ENCODE measurements at places on chromosomes 5 and 9. TPM values are rescaled to one million over a fixed set of nuclear protein-coding genes. Genes with fewer than 3 reads are reported as not detected.

DNA sequence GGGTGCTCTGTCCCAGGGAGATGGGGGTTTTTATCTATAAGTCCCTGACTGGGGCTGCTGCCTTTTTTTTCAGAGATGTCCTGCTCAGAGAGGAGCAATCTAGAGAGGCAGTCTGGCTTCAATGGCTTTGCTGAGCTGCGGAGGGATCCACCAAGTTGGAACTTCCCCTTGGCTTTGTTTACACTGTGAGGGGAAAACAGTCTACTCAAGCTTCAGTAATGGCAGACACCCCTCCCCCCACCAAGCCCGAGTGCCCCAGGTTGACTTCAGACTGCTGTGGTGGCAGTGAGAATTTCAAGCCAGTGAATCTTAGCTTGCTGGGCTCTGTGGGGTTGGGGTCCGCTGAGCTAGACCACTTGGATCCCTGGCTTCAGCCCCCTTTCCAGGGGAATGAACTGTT, 375.8 kb downstream of the RAB3C start:
- no peak overlapping the region for H3K4me3 ChIP-seq
- H3K27me3 ChIP-seq: no peaks in the 10 kb centered on the region
- H3K27ac ChIP-seq: no peak overlapping the region
- no peak for DNase-seq

GRCh38 chr5:163821142-163821541, 315.7 kb downstream of the MAT2B start:
- no peak for DNase-seq
- H3K27me3 ChIP-seq: no peaks in the 10 kb centered on the region
- no peaks in the 10 kb centered on the region for H3K36me3 ChIP-seq
- H3K4me1 ChIP-seq: no peaks in the 10 kb centered on the region
- no peak overlapping the region for H3K4me3 ChIP-seq

- DNase-seq: no peak
- no peak overlapping the region for H3K27ac ChIP-seq
- no peaks in the 10 kb centered on the region for H3K36me3 ChIP-seq
Measured at GRCh38 chr5:138833726-138834480, 41.2 kb downstream of the LRRTM2 start.

DNA sequence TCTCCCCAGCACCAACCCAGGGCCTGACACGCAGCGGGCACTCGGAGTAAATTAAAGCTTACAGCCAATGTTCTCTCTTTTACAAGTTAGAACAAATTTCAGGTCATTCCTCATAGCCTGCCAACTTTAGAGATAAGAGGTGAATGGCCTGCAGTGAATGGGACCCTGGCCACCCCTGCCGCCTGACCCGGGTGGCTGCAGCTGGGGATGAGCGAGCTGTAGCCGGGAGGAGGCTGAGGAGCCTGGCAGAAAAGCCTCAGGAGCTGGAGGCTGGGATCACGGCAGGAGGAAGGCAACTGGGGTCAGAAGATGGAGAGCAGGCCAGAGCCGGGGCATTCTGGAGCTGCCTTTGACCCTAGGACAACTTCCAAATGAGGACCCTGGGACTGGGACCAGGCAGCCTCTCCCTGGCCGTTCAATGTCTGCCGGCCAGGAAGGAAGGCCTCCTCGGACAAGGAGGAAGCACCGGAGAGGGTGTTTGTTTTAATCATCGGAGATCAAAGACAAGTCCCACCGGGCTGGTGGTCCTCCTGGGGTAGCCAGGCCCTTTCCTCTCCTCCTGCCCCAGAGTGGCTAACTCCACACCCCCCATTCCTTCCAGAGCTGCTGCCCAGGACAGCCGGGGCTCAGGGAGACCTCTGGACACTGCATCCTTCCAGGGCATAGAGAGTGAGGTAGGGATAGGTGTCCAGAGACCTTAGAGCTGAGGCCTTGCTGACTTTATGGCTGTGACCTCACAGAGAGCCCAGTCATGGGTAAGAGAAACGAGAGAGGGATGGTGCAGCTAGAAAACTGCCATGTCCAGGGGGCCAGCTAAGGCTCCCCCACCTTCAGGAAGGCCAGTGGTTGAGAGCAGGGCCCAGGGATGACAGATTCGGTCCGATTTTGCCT, 87.3 kb upstream of the LMX1B start:
- no peaks in the 10 kb centered on the region for H3K4me1 ChIP-seq
- H3K4me3 ChIP-seq: no peak overlapping the region
- DNase-seq: no peak
- H3K27ac ChIP-seq: no peak overlapping the region
- no peaks in the 10 kb centered on the region for H3K36me3 ChIP-seq

SHROOM1 gene
- total RNA-seq: 364 TPM

- no peaks in the 10 kb centered on the region for H3K36me3 ChIP-seq
- H3K4me3 ChIP-seq: no peak overlapping the region
- peaks cover 5% of the 10 kb centered on the region for H3K4me1 ChIP-seq
- no peak for DNase-seq
- no peaks in the 10 kb centered on the region for H3K27me3 ChIP-seq
Measured at GRCh38 chr5:171911152-171911551, 95.3 kb downstream of the FBXW11 start.

GCNT4 gene
- 1.4 TPM for total RNA-seq

ENTPD2 gene
- total RNA-seq: 10.9 TPM

MFAP3 gene
- 30.6 TPM for total RNA-seq

DNA sequence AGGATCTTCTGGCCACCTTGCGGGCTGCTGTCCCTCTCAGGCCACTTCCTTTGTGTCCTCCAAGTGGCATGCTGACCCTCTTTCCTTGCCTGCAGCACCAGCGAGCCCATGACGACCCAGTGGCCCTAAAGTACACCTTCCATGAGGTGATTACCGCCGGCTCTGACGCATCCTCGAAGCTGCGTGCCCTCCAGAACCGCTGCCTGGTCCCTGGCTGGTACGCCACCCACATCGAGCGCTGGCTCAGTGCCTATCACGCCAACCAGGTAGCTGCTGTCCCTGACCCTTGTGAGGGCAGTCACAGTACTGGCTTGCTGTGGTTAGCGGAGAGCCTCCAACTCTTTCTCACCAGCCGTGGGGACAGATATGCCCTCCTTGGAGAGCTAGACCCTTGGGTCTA, 40.2 kb downstream of the NDST1 start:
- H3K36me3 ChIP-seq: peaks cover 17% of the 10 kb centered on the region
- no peaks in the 10 kb centered on the region for H3K4me1 ChIP-seq
- DNase-seq: no peak
- no peak overlapping the region for H3K4me3 ChIP-seq
- no peaks in the 10 kb centered on the region for H3K27me3 ChIP-seq
- H3K27ac ChIP-seq: no peak overlapping the region

DNA sequence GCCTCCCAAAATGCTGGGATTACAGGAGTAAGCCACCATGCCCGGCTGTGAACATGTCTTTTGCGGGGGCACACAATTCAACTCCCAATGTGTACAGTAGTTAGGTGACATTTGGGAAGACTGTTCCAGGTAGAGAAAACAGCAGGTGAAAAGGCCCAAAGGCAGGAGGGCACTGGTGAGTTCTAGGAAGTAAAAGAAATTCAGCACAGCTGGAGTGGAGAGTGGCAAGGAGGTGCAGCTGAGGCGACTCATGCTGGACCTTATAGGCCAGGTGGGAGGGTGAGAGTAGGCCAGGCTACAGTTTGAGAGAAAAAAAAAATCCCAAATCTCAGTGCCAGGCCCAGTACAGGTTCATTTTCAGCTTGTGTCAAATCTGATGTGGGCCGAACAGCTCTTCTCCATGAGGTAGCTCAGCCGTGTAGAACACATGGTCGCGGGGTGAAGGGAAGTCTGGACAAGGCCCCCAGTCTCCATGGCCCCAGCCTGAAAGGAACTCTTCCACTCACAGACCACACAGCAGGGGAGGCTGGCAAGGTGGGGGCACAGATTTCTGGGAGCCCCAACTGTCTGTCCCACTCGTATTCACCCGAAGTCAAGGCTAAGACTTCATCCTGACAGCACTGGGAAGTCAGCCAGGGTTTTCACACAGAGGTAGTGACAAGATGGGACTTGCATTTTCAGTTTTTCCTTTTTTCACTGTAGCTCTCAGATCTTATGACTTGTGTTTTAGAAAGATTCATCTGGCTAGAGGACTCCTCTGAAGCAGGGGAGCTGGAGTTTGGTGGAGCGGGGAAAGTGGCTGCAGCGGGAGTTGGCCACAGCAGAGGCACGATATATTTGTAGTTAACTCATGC, 4.5 kb upstream of the HNRNPAB start:
- no peak overlapping the region for H3K4me3 ChIP-seq
- no peak overlapping the region for H3K27ac ChIP-seq
- no peaks in the 10 kb centered on the region for H3K4me1 ChIP-seq
- no peaks in the 10 kb centered on the region for H3K27me3 ChIP-seq

MEIKIN gene
- not detected for total RNA-seq

TXN gene
- total RNA-seq: 164 TPM

TRAF1 gene
- 3.1 TPM for total RNA-seq

- H3K27ac ChIP-seq: no peak overlapping the region
- no peak overlapping the region for H3K4me3 ChIP-seq
- DNase-seq: no peak
- no peaks in the 10 kb centered on the region for H3K4me1 ChIP-seq
- H3K27me3 ChIP-seq: no peaks in the 10 kb centered on the region
- H3K36me3 ChIP-seq: no peaks in the 10 kb centered on the region
Measured at GRCh38 chr5:113109344-113109743, 132.7 kb downstream of the DCP2 start.

- H3K4me1 ChIP-seq: peaks cover 11% of the 10 kb centered on the region
- H3K4me3 ChIP-seq: no peak overlapping the region
- H3K27me3 ChIP-seq: no peaks in the 10 kb centered on the region
- H3K36me3 ChIP-seq: peaks cover 9% of the 10 kb centered on the region
- peak overlapping the region; percentile 35 for H3K27ac ChIP-seq
Measured at GRCh38 chr9:129038109-129038852, 1.9 kb downstream of the MIGA2 start.

GRCh38 chr5:53249529-53250200, 140.1 kb upstream of the MOCS2 start:
- H3K27ac ChIP-seq: no peak overlapping the region
- H3K4me3 ChIP-seq: no peak overlapping the region
- H3K27me3 ChIP-seq: no peaks in the 10 kb centered on the region
- DNase-seq: no peak
- H3K4me1 ChIP-seq: no peaks in the 10 kb centered on the region
- H3K36me3 ChIP-seq: no peaks in the 10 kb centered on the region

SLC9A3 gene
- total RNA-seq: 4.3 TPM

ROR2 gene
- total RNA-seq: 37.2 TPM

TAF1L gene
- 2.0 TPM for total RNA-seq

MVB12B gene
- 17.3 TPM for total RNA-seq

DNA sequence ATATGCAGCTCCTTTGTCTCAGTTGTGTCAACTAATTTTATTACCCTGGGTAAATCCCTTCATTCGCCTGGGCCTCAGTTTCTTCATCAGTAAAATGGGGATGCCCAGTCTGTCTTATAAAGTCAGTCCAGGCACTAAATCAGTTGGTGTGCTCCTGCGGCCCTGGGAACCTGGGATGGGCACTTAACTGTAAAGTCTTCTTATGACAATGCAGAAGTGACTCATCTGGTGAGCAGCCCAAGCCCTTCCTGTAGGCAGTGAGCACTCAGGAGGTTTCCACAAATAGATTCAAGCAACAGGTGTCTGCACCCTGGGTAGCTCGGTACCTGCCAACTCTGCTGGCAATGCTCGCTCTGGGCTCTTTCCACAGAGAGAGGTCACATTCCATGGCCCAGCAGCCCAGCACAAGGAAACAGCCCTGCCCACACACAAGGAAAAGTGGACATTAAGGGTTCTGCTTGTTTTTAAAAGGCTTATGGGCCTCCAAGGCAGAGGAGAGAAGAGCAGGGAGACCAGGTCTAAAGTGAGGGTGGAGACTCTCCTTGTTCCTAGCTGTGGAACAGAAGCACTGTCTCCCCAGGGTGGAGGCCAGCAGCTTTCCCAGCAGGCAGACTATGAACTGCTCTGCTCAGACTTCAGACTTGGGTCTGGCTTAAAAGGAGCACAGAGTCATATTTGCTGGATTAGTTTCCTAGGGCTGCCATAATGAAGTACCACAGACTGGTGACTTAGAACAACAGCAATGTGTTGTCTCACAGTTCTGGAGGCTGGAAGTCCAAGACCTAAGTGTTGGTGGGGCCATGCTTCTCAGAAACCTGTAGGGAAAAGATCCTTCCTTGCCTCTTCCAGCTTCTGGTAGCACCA, 89.7 kb upstream of the ADRA1B start:
- H3K4me1 ChIP-seq: no peaks in the 10 kb centered on the region
- no peak for DNase-seq
- H3K27me3 ChIP-seq: no peaks in the 10 kb centered on the region
- H3K27ac ChIP-seq: no peak overlapping the region
- H3K36me3 ChIP-seq: no peaks in the 10 kb centered on the region

DNA sequence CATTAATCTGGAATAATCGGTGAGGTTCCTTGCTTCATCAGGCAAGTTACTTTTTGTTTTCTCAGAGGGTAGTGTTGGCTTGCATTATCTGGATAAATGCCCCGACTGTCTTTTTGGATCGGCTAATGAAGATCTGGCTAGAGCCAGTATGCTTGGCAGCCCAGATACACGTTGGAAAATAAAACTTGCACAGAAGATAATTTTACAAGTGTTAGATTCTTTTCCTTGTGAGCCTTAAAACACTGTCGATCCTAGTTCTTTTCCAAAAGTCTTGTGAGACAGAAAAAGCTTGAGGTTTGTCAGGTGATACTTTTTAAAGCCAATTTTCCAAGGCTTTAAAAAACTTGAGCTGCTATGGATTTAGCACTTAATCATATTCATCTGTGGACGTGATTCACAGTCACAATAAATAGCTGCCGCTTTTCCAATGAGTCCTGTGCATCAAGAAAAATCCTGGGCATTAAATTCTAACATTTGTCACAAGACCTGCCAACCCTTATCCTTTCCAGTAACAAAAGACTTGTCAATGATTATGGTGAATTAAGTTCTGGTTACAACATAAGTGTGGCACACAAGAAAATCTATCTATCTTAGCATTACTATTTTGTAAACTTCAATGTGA, 68.5 kb downstream of the PRLR start:
- H3K27ac ChIP-seq: no peak overlapping the region
- no peak overlapping the region for H3K4me3 ChIP-seq
- peak; percentile 33 for DNase-seq
- H3K27me3 ChIP-seq: no peaks in the 10 kb centered on the region

ZBTB34 gene
- total RNA-seq: 10.8 TPM

DNA sequence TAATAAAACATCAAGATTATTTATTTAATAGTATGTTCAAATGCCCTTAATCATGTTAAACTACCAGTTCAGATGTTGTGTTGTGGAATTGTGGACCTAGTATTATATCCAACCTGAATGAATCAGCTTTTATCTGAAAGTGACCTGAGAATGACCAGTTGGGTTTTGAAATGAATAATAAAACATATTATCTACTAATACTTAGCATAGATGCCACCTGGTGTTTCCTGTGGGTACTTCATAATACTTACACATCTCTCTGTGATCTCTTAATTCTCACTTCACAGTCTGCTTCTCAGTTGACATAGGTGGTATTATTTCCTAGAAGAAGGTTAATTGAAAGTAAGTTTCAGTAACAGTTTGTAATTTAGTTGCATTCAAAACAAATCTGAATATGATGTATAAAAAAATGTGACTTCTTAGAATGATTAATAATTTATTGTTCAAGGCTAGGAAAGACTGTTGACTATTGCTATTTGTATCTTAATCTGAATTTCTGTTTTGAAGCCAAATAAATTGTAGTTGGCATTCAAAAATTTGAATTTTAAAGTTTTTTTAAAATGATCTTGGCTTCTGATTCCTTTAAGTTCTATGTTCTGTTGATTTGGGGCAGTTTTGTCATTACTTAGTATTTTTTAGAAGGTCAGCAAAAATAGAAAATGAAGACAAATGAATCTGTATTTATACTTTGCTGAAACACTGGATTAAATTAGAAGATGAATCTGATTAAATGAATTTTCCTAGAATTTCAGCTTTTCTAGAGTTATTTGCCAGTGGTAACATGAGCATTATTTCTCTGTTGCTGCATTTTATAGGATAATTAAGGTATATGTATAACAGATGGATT, 48.2 kb downstream of the KIF2A start:
- H3K27ac ChIP-seq: no peak overlapping the region
- no peaks in the 10 kb centered on the region for H3K4me1 ChIP-seq
- H3K27me3 ChIP-seq: no peaks in the 10 kb centered on the region
- H3K36me3 ChIP-seq: no peaks in the 10 kb centered on the region
- H3K4me3 ChIP-seq: no peak overlapping the region

SLC23A1 gene
- 11.5 TPM for total RNA-seq

Measured in prostate gland (tissue), 2 donors.